ENCODE measurements at places on chromosomes 7 and 10. TPM values are rescaled to one million over a fixed set of nuclear protein-coding genes. Genes with fewer than 3 reads are reported as not detected.

HOXA6 gene
- not detected for total RNA-seq

DNA sequence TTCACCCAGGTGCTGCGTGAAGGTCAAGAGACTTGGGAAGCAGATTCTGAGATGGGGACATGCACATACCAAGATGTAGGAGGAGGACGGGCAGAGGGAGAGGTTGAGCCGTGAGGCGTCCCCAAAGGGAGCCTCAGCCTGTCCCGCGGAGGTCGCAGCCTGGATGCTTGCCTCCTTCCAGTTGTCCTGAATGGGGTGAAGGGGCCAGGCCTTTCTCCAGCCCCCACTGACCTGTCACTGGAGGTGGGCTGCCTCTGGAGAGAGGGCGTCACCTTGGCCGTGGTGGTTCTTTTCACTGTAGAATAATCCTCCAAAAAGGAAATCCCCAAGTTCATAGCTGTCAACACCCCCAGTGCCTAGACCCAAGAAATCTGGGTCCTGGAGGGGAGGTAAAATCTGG lies 283.0 kb upstream of the VSTM2A start:
- no peak overlapping the region for H3K4me3 ChIP-seq
- H3K36me3 ChIP-seq: no peaks in the 10 kb centered on the region
- no peaks in the 10 kb centered on the region for H3K27me3 ChIP-seq
- H3K4me1 ChIP-seq: no peaks in the 10 kb centered on the region

- H3K27me3 ChIP-seq: no peaks in the 10 kb centered on the region
- no peaks in the 10 kb centered on the region for H3K36me3 ChIP-seq
- no peak overlapping the region for H3K4me3 ChIP-seq
- H3K27ac ChIP-seq: no peak overlapping the region
Measured at GRCh38 chr7:157409753-157410727, 73.2 kb downstream of the DNAJB6 start.

DNA sequence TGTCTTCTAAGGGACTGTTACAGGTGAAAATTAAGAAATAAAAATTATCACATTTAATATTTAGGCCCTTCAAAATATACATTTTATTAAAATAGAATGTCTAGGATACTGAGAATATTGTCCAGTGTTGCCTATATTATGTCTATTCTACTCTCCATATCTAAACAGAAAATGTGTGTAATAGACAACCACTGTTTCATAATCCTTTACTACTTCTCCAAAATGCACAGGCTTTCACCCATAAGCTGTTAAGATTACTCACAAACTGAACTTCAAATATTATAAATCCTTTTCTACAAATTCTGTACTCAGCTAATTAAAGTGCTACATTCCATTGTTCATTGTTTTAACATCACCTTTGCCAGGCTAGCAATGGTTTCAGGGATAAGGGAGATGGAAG lies 56.7 kb upstream of the TFEC start:
- no peak overlapping the region for H3K4me3 ChIP-seq
- no peak overlapping the region for H3K27ac ChIP-seq
- H3K27me3 ChIP-seq: no peaks in the 10 kb centered on the region
- no peaks in the 10 kb centered on the region for H3K36me3 ChIP-seq
- no peak for DNase-seq
- no peaks in the 10 kb centered on the region for H3K4me1 ChIP-seq

GRCh38 chr7:954330-955238 lies at the start of gene ADAP1:
ADAP1 (minus strand) TSS chr7:954680; CDS start chr7:954477, 203 bp downstream.
- peak; percentile 38 for DNase-seq
- no peak within 1 kb of the TSS for H3K4me3 ChIP-seq
- peaks cover 8% of the 10 kb centered on the region for H3K4me1 ChIP-seq
- H3K27me3 ChIP-seq: no peaks in the 10 kb centered on the region
- H3K36me3 ChIP-seq: no peaks in the 10 kb centered on the region

FAM25C gene
- total RNA-seq: not detected

DNA sequence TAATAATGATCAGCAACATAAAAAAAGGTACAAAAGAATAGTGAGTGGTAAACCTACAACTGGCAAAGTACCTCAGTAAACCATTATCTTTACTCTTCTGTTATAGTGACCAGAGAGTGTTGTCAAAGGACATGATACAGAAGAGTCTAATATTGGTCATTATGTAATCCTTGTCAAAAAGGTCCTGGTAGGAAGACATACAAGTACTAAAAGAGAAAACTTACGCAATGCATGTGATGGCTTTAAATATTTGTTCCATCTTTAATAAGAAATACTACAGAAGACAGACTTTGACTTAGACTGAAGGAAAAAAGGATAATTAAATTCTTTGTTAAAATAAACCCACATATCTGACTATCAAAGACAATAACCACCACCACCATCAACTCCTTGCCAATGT lies 6.5 kb downstream of the DOCK4 start:
- no peak for DNase-seq
- peaks cover 33% of the 10 kb centered on the region for H3K27me3 ChIP-seq
- H3K27ac ChIP-seq: no peak overlapping the region

GRCh38 chr10:12358863-12359564 lies 9.7 kb downstream of the CAMK1D start:
- H3K27ac ChIP-seq: no peak overlapping the region
- H3K4me1 ChIP-seq: peaks cover 24% of the 10 kb centered on the region
- no peak overlapping the region for H3K4me3 ChIP-seq
- DNase-seq: no peak
